AML-193 (cell line): ENCODE measurements at places on chromosomes 4 and X.

- DNase-seq, result no peak
Measured at GRCh38 chr4:36053930-36054329, 190.4 kb downstream of the ARAP2 start.

- peak; percentile 89 for DNase-seq
Measured at GRCh38 chr4:74624351-74625151, 169.8 kb downstream of the BTC start.

DNA sequence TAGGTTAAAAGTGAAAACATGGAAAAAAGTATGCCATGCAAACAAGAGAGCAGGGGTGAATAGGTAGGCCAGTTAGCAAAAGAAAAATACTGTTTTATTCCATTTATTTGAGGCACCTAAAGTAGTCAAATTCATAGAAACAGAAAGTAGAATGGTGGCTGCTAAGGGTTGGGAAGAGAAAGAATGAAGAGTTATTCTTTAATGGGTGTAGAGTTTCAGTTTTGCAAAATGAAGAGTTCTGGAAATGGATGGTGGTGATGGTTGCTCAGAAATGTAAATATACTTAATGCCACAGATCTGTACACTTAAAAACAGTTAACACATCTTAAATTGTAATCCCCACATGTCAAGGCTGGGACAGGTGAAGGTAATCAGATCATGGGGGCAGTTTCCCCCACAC, 29.7 kb downstream of the PARM1 start:
- no peak for DNase-seq

- no peak for DNase-seq
Measured at GRCh38 chrX:115957862-115958490, 212.6 kb upstream of the AGTR2 start.

DNA sequence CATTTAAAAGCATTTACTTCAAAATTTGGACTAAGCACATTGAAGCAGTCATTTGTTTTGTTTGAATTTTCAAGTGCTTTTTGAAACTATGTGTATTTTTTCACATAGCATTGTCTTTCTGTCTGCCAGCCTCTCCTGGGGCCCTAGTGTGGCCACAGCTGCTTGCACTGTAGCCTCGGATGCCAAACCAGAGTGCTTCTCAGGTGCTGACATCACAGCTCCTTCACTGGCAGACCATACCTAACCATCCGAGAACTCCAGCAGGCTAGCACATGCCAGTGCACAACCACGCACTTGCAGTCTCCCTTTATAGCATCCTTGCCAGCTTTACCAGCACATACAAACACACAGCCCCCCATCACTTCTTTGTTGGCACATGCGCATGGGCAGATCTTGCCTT, 1019.7 kb downstream of the STPG2 start:
- no peak for DNase-seq

GRCh38 chrX:115616943-115617563, 56.1 kb downstream of the PLS3 start:
- no peak for DNase-seq

GRCh38 chrX:110684653-110685052, 111.0 kb downstream of the CHRDL1 start:
- DNase-seq, result no peak

DNA sequence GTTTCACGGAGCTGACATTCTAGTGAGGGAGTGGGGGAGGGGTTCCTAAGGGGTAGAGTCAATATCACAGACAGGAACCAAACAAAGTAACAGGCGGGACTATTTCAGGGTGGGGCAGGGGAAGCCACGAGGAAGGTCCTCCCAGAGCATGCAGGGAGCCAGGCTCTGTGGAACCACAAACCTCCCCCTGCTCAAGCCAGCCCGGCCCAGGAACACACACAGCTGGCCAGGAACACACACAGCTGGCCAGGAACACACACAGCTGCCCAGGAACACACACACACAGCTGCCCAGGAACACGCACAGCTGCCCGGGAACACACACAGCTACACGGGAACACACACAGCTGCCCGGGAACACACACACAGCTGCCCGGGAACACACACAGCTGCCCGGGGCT, 24.8 kb downstream of the EVC2 start:
- no peak for DNase-seq

DNA sequence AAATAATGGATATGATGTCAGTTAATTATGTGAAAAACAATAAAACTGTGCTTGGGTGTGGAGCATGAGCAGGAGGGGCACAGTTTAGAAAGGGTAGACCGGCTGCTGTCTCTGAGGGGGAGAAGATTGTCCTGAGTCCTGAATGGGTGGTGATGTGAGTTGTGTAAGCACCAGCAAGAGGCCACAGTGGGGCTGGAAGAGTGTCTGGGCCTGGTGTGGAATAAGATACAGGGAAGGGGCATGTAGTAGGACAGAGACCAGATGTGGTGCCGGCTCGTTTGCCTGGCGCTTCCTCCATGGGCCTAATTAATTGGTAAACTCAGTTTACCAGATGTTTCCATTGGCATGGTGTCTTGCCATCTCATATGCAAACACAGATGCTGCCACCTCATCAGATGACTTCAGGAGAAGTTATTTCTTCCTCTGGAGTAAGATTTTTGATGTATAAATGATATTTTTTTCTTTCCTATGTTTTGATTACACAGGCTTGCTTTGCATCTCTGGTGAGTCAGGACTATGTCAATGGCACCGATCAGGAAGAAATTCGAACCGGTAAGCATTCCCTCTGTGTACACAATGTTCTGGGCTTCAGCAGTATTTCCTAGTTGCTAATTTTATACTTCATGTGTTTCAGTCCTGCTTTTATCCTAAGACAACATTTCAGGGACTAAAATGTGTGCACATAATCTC, 5.1 kb downstream of the MED28 start:
- DNase-seq, result no peak
